ENCODE measurements at places on chromosomes 1 and 21.

- H3K4me1 ChIP-seq, result peaks cover 84% of the 10 kb centered on the region
- peaks cover 6% of the 10 kb centered on the region for H3K36me3 ChIP-seq
- peak overlapping the region; percentile 85 for H3K4me3 ChIP-seq
- H3K27me3 ChIP-seq, result no peaks in the 10 kb centered on the region
- DNase-seq, result peak; percentile 41
Observed at GRCh38 chr1:42319871-42320484, 15.1 kb downstream of the FOXJ3 start.

DNA sequence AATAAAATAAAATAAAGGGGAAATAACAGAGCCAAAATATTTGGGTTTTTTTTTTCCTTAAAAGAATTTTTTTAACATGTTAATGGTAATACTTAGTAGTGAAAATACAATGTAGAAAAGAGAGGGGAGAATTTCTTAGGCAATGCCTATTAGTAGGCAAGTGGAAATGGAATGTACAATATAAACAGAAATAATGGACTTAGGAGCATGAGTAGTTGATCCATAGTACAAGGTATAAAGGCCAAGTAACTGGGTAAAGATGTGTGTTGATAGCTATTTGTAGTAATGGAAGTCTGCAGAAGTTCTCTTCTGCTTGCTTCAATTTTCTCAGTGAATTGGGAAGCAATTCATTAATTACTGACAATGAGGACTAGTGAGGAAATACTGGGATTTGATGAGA is 34.4 kb downstream of the TESK2 start:
- H3K36me3 ChIP-seq, result peaks cover 7% of the 10 kb centered on the region
- H3K4me1 ChIP-seq, result no peaks in the 10 kb centered on the region
- H3K27ac ChIP-seq, result no peak overlapping the region
- no peak for DNase-seq
- no peak overlapping the region for H3K4me3 ChIP-seq
- H3K27me3 ChIP-seq, result no peaks in the 10 kb centered on the region

DNA sequence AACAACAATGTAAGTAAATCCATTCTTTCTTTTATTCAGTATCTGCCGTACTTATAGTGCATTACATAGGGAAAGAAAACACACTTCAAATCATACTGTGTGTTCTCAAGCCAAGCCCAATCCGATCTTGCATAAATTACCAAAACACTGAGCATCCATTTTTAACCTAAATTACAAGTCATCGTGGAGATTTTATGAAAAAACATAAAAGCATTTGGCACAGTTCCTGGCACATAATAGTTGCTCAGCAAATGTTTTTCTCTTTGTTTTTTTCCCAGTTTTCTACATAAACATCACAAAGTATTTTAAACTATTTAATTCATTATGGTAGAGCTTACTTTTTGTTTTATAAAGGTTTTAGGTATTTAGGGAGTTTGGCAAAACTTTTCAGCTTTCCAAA is 48.1 kb upstream of the LRRC8C start:
- H3K36me3 ChIP-seq, result peaks cover 4% of the 10 kb centered on the region
- DNase-seq, result no peak
- H3K27ac ChIP-seq, result no peak overlapping the region
- no peak overlapping the region for H3K4me3 ChIP-seq
- H3K4me1 ChIP-seq, result peaks cover 19% of the 10 kb centered on the region

DNA sequence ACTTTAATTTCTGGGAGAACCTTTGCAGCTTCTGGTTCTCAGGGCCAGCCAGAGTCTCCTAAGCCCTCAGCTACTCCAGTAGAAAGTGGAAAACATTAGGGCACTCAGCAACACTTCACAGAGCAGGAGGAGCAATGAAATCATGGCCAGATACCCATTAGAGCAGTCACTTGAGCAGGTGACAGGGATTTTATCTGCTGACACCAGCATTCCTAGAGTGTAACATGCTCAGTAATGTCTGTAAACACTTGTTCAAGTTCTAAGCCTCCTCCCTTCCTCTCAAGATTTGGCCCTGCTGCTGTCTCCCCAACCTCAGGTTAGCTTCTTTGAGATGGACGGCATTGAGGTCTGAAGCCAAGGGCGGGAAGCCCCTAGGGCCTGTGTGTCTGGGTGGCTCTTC is 218.0 kb downstream of the GRIK3 start:
- H3K27ac ChIP-seq, result no peak overlapping the region
- no peaks in the 10 kb centered on the region for H3K36me3 ChIP-seq
- no peaks in the 10 kb centered on the region for H3K27me3 ChIP-seq
- no peaks in the 10 kb centered on the region for H3K4me1 ChIP-seq
- DNase-seq, result no peak
- no peak overlapping the region for H3K4me3 ChIP-seq
